ENCODE measurements at places on chromosomes 1 and 21.

- no peak for DNase-seq
These were observed 52.8 kb upstream of the GOLT1A start for GRCh38 chr1:204266504-204267034.

GRCh38 chr21:28074676-28075075, 918.0 kb downstream of the LTN1 start:
- DNase-seq, result no peak

- no peak for DNase-seq
These were observed 38.4 kb upstream of the KCNQ4 start for GRCh38 chr1:40745176-40745575.

- DNase-seq, result no peak
These were observed 46.2 kb upstream of the PALMD start for GRCh38 chr1:99599678-99600175.

- no peak for DNase-seq
These were observed 30.0 kb upstream of the RRP15 start for GRCh38 chr1:218255090-218255489.

- DNase-seq, result no peak
These were observed 280.7 kb upstream of the PLXNA2 start for GRCh38 chr1:208524925-208525324.

GRCh38 chr1:4590756-4591155, 63.7 kb upstream of the AJAP1 start:
- no peak for DNase-seq

DNA sequence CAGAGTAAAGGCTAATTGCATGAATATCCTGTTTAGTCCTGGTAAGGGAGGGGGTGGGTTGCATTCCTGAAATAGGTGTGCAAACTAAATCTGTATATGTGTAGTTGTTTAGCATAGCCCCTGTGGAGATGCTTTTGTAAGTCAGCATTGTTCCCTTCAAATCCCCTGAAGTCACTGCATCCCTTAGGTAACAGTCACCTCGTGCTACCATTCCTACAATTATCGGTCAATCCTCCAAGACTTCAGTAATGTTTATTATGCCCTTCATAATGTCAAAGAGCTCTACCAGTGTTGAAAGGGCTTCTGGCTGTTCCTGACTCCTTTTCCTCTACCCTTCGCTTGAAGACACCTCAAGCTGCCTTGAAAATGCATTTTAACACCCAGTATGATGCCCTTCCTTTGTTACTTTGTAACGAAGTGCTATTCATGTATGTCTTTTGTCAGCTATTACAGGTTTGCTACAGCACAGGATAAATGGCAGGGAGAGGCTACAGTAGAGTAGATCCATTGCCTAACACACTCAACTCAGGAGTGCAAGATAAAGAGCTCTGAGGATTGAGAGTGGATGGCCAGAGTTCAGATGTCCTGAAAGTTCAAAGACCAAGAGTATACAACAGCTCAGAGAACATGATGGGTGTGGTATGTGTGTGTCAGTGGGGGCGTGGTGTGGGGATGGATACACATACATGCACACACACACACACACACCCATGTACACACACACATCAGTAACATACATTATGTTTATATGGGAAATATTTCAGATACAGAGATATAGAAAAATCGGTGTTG, 27.4 kb upstream of the FOXD3 start:
- DNase-seq, result no peak

GRCh38 chr1:109535971-109536491, 3.6 kb upstream of the GPR61 start:
- DNase-seq, result no peak

DNA sequence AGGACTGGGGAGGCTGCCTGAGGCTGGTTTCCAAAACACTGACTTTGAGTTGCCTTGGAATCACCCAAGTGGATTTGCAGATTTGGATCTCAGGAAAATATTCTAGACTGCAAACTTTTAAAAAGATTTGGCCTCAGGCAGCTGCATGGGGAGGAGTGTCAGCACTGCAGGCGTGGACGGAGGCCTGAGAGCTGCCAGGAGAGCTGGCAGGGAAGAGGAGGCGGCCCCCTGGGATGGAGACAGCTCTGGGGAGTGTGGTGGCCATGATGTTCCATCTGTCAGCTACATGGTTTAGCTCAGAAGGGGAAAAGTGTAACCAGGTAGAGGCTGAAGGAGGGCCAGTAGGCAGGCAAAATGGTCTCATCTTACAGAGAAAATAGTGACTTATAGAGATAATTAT, 72.1 kb downstream of the VPS26C start:
- no peak for DNase-seq

- no peak for DNase-seq
These were observed 16.9 kb upstream of the POGK start for GRCh38 chr1:166822385-166822784.

GRCh38 chr1:76713535-76713934, 153.7 kb upstream of the ST6GALNAC5 start:
- DNase-seq, result no peak
